ENCODE measurements at places on chromosomes 7 and 10.

DNA sequence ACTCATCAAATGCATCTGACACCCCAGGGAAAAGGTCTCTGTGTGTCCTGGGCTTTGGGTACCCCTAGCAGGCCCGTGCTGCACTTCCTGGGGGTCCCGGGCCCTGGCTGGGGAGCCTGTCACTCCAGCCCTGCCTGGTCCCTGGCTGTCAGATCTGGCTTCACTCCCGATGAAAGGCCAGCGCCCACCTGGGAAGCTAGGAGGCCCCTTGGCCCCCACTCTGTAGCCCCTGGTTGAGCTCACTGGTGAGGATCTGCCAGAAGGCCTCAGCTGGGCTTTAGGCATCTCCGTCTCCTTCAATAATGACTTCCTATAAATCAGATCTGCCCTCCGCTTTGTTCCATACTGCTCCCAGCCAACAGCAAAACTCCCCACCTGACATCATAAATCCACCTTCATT, 64.0 kb downstream of the GOLGA7B start:
- no peak for DNase-seq

- no peak for DNase-seq
Observed at GRCh38 chr7:27031289-27032172, 64.3 kb downstream of the HOXA1 start.

DNA sequence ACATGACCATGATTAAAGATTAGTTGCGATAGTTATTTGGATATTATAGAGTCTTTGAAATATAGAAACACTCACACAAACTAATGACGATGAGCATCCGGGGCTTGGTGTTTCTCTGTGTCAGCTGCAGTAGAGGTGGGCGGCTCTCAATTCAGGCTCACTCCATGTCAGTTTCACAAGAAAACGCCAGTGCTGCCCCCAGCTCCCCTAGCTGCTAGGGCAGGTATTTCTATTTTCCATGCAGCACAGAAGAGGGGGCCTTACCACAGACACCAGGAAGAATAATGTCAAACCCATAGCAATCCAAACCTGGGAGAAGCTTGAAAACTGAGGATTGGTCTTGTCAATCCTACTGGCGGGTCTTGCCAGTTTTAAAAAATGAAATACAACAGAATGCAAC, 197.1 kb downstream of the PHTF2 start:
- DNase-seq, result no peak

DNA sequence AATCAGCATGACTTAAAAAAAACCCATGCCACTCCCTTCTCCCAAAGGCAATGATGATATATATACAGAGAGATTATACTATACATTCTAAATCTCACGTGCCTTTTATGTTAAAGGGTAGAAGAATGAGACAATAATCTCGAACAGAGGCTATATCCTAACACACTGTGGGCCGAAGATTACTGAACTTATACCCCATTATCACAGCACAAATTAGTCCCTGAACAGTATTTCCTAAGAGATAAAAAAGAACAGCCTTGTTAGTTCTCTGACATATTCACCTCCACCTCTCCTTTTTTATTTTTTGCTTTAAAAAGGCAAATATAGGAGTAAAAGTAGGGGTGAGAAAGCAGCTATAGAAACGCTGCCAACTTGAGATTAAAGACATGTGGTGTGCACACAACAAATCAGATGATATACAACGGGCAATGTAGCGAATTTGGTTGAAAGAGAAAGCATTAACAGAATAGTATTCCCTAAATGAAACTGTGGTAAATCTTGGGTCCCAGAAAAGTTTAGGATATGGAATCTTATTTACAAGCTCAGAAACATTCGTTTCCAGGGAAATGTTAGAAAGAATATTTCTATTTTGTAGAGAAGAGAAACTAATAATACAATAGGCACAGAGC, 69.5 kb downstream of the JMJD1C start:
- no peak for DNase-seq

- no peak for DNase-seq
Observed at GRCh38 chr7:12422554-12423320, 19.1 kb upstream of the VWDE start.

DNA sequence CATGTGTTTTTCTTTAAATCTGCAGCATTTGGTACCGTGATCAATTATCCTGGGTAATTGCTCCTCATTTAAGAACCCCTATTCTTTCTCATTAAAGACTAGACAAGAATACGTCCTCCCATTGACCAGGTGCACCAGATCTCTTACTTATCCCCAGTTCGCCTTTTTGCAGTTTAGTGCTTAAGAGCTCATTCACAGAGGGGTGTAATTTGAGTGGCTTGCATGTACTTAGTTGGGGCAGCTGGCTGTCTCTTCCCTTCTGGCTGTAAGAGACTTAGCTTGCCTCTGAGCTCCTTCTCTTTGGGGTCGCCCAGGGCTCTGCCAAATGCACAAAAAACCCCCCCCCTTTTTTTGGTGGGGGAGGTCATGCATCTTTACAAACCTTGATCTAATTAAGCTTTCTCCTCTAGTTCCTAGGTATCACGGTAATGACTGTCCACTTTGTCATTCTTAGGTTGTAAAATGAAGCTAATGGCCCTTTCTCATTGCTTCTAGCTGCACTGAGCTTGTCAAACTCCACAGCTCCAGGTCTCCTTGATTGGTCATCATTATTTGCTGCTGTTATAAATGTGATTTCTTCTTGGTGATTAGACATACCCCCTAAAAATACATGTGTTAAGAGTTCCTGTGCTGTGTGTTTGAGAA, 26.3 kb downstream of the GAD2 start:
- no peak for DNase-seq

DNA sequence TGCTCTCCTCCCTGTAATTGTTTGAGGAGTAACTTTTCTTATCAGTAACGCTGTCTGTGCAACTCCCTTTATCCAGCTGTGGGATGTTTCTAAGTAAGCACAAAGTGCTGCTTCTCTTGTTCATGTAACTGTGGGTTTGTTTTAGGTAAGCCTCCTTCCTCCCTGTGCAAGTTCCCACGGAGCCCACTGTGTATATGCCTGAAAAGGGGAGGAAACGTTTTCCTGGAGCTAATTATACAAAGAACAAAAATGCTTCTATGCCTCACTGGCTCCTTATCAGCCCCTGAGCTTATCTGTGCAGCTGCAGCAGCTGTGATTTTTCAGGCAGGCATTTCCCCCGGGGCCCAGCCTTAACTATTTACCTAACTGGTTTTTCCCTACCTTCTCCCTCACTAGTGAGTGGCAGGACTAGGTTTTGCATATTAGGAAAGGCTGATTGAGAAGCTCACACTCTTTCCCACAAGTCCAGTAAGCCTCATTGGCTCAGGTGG, 593.4 kb upstream of the GHITM start:
- no peak for DNase-seq
